ENCODE measurements at places on chromosomes 6 and 20.

- no peak for DNase-seq
Observed at GRCh38 chr20:3471397-3472021, 691 bp downstream of the ATRN start.

DNA sequence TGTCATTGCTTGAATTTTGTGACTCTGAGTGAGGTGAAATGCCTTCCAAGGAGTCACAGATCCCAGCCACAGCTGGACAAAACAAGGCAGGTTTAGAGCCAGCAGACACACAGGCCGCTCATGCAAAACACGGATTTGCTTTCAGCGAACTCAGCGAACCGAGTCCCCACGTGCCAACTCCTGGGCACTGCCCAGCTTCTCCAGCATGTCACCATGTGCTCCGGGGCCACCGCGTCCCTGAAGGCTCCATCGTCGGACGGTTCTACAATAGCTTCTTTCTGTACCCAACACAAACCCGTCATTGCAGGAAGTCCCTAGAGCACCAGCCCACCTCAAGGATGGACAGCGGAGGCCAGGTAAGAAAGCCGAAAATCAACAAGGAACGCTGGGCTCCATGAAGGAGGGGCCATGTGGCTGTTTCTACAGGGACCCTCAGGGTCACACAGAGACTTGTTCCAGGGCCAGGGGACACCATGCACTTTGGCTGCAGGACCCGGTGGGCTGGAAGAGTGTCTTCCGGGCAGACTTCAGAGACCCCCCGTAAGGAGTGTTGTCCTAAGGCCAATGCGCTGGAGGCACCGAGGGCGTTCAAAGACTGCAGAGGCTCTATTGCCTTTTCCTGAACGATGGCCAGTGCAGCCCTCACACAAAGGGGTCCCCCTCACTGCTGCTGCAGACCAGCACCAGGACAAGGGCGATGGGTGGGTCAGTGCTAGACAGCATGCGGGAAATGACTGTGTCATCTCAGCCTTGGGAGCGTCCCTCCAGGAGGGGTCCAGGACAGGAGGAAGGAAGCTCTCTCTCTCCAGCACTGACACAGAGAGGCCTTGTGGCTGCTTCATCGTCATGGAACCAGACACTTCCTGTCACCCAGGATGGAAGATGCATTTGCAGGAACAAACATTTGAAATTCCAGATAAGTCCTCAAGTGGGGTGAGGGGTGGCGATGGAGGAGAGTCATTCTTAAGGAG is 19.8 kb downstream of the DACT2 start:
- no peak for DNase-seq

DNA sequence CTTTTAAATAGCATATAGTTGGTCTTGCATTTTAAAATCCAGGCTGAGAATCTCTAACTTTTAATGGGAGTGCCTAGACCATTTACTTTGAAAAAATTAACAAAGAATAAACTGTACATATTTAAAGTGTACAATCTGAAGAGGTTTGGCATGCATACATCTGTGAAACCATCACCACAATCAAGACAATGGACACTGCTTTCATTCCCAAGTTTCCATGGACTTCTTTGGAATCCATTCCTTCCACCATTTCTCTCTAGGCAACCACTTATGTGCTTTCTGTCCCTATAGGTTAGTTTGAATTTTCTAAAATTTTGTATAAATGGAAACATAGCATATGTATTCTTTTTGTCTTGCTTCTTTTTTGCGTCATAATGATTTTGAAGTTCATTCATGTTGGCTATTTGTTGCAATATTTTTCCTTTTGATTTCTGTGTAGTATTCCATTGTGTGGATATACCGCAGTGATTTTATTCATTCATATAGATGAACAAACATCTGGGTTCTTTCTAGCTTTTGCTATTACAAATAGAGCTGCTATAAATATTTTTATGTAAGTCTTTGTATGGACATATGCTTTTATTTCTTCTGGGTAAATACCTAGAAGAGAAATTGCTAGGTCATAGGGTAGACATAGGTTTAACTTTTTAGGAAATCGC is 50.9 kb downstream of the NEDD9 start:
- no peak for DNase-seq

- no peak for DNase-seq
Observed at GRCh38 chr6:143339223-143339622, 111.3 kb downstream of the ADAT2 start.

DNA sequence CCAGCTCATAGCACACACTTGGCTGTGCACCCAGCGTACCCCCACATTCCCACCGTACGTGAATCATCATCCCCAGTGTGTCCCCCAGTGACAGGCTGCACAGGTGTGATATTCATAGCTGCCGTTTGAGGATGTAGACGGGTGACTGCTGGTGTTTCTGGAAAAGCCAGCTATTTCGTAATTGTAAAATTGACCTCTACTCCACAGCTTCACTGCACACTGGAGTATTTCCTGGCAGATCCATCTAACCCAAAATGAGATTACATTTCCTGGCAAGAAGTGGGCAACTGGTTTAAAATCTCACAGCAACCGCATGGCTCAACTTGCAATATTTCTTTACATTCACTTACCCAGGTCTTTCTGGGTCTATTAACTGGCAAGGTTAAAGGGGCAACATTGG is 30.3 kb downstream of the CD83 start:
- DNase-seq = no peak

DNA sequence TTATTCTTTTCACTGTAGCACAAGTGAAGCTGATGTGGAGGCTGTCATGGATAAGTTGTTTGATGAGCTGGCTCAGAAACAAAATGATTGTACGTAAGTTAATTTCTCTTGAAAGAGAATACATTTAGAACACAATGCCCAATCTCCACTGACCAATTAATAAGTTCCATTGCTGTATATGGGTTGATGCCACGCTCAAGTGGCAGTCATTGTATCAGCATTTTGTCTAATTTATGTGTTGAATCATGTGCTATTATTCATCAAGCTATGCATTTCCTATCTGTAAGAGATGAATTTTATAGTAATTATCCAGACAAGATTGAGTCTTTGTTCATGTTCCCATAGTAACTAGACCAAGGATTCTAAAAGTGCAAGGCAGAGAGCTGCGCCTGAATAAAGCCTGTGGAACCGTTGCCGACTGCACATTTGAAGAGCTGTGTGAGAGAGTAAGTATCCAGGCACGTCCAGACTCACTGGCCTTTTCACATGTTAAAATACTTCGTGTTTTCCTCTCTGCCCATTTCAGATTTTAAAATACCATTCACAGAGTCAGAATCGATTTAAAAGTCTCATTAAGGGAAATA is 83.8 kb upstream of the FOXO3 start:
- DNase-seq = no peak

- no peak for DNase-seq
Observed at GRCh38 chr20:63065911-63066310, 59.1 kb upstream of the BHLHE23 start.

- no peak for DNase-seq
Observed at GRCh38 chr6:139973669-139974344, 599.4 kb upstream of the CITED2 start.

All from CD4-positive, alpha-beta T cell treated with Interleukin-6 at 100 ng/mL for 8 hours (primary cell).